ENCODE measurements at places on chromosomes 16 and 17. TPM values are rescaled to one million over a fixed set of nuclear protein-coding genes. Genes with fewer than 3 reads are reported as not detected.

GRCh38 chr16:9909072-9909825 lies 273.0 kb downstream of the GRIN2A start:
- DNase-seq = no peak

DNA sequence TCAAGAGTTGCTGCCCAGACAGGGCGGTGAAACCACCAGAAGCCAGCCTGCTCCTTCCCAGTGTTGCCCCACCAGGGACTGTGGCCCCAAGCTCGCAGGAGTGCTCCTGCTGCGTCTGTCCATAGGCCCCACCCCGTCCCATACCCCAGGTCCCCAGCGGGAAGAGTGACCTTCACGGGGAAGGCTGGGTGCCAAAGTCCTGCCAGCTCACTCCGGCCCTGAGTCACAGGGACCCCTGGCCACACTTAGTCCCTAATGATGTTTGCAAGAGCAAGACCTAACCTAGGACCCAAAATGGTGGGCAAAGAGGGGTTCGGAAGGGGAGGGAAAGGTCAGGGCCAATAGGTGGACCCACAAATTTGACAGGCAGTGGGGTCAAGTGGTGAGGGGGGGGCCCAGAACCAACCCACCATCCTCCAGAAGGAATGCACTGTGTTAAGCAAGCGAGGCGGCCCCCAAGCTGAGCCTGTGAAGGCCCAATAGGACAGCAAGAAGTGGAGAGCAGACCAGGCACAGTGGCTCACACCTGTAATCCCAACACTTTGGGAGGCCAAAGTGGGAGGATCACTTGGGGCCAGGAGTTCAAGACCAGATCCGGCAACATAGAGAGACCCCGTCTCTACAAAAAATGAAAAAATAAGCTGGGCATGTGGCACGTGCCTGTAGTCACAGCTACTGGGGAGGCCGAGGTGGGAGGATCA lies 3.3 kb downstream of the DOK4 start:
- no peak for DNase-seq

Gene TMEM106A
- 3.5 TPM for total RNA-seq

DNA sequence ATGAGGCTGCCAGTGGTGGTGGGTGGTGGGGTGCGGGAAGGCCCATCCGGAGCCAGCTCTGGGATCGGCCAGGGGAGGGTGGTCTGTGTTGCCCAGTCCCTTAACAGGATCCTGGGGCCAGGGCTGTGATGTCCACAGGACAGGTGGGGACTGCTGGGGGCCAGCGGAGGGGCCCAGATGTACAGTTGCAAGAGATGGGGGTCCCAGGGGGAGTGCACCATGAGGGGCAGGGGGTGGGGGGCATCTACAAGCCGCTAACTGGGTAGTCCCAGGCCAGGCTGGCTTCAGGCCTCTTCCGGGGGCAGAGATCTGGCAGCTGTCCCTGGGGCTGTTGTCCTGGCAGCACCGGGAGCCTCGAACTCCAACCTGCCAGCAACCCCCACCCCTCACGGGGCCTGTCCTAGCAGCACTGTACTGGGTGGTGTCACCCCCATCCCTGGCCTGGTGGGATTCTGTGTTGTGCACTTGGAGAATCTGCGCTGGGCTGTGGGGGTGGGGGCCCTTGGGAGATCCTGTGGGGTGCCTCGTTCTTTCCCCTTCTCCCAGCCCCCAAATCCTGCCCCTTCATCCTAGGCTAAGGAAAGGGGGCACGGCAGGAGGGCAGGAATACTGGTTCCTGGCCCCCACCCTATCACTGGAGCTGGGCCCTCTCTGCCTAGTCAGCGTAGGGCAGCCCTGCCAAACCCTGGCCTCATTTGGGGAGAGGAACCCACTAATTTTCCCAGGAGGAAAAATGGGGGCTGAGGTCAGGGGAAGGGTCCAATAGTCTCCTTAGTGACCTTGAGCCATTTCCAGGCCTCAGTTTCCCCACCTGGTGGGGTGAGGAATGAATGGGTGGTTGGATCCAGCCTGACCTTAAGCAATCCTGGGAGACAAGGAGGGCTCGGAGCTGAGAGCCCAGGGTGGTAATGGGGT lies 1.4 kb downstream of the MTSS2 start:
- no peak for DNase-seq
